ENCODE measurements at places on chromosomes 7 and 10.

DNA sequence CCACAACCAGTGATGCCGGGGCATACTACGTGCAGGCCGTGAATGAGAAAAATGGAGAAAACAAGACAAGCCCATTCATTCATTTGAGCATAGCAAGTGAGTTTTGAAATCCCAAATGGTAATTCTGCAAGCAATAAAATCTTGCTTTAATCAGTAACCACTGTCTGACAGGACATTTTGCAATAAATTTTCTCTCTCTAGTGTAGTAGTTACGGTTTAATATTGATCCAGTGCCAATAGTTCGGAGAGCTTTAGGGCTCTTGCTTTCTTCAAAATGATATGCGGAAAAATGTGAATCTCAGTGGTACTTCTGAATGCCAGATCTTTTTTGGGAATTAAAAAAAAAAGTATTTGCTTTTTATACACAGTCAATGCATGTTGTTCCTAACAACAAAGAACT is 520.4 kb downstream of the SDK1 start:
- no peak for DNase-seq

GRCh38 chr7:47734287-47734948 is 152.5 kb upstream of the TNS3 start:
- DNase-seq = no peak

DNA sequence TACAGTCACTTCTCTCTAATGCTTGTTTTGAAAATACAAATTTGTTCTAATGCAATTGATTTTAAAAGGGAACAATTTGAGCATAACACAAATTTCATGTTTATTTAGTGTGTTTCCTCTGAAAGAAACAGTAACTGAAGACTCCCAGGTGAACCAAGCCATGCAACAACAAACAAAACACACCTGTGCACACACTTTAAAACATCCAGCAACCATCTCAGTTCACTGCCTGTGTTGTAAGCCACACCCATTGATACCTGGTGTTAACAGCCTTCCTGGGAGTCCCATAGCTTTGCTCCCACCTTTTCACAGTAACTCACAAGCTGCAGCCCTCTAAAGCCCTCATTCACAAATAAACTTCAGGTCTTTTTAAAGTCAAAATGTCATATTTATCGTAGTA is 89.3 kb downstream of the DOCK4 start:
- DNase-seq = no peak

DNA sequence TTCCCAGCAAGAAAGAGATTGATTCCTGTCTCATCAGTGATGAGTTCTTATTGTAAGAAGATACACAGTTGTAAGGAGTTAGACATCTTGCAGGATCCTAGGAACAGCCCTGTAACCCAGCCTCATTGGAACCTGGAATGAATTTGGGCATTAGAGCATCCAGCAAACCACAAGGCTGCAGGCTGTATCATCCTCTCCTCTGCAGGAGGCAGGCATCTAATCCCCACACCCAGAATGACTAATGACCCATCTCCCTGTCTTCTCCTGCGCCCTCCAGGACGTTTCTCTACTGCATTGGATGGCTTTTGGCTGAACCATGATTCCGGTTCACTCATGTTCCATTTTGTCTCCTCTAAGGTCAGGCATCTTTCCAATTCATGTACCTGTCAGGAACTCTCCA is 233.9 kb downstream of the POU6F2 start:
- DNase-seq = no peak

GRCh38 chr7:2983586-2983985 is 60.1 kb downstream of the CARD11 start:
- no peak for DNase-seq

GRCh38 chr10:132104471-132105301 is 38.9 kb downstream of the JAKMIP3 start:
- DNase-seq = no peak

DNA sequence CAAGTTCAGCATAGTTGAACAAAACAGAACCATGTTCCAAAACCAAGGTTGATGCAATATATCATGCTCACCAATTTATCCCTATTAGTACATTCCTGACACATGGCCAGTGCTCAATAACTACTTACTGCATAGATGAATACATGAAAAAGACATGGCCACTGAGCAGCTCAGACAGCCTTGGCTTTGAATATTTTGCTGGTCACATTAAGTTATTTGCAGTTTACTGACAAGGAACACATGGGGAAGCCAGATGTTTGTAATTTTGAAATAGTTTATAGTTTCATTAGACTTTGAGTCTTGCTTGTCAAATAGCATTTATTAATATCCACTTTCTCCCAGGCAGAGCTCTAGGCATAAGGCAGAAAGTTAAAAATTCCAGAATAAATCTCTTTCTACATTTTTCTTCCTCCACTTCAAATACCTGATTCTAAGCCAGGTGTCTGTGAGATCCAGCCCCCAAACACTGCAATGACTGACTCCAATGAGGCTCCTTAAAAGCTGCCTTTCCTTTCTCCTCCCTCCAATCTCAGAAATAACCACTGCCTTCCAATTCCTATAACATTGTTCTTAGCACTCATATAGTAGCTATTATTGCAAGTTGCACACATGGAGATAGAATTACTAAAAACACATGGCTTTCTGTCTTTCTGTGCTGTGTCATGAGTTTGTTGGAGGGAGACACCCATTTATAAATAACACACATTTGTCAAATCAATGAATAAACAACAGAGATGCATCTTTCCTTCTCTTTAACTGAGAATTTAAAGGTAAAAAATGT is 91.3 kb downstream of the PCGF5 start:
- DNase-seq = no peak
